Fibroblast of skin of abdomen (primary cell): ENCODE measurements at places on chromosomes 1 and 21.

- DNase-seq, result no peak
Observed at GRCh38 chr1:158819461-158820443, 11.4 kb upstream of the MNDA start.

DNA sequence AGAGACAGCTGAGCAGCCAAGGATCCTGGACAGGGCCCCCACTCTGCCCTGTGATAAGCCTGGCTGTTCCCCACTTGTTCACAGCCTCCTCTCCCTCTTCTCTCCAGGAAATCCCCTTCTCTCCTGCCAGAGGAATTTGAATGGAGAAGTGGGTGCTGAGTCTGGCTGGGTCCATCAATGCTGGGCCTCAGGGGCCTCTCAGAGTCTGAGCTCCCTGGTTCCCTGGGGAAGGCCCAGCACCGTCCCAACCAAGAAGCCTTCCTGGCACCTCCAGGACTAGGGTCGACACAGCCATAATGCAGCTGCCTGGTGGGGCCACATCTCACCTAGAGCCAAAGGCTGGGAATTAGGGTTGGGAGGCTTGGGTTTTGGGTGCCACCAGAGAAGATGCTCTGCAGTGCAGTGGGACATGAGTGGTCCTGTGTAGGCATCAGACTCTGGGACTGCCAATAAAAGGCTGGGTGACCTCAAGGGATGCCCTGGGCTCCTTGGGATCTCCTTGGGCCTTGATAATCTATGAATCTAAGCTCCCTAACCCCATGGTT lies 2.5 kb downstream of the MYBPH start:
- DNase-seq, result no peak

- DNase-seq, result no peak
Observed at GRCh38 chr1:4617506-4617905, 36.9 kb upstream of the AJAP1 start.

DNA sequence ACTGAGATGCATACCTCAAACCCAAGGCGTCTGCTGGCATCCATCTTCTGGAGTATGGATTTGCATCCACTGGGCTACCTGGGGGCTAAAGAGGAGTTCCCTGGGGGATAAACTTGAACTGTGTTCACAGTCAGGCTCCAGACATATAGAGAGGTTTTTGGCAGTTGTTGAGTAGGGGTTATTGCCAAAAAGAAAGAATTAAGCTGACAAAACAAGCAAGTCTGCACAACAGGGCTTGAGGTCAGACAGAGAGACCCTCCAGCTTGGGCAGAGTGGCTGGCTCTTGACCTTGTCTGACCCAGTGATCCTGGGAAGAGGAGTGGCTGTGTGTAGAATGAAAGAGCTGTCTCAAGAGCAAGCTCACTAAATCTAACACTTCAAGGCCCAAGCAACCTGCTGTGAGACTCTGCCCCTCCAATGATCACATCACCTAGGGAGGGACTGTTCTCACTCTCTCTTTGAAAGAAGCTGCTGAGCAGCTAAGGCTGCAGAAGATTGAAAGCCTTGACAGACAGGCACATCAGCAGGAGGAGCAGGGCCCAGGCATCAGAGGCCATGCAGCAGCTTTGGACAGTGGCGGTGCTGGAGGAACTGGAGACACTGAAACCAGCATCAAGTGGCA lies 61.5 kb downstream of the SYT2 start:
- DNase-seq, result no peak

DNA sequence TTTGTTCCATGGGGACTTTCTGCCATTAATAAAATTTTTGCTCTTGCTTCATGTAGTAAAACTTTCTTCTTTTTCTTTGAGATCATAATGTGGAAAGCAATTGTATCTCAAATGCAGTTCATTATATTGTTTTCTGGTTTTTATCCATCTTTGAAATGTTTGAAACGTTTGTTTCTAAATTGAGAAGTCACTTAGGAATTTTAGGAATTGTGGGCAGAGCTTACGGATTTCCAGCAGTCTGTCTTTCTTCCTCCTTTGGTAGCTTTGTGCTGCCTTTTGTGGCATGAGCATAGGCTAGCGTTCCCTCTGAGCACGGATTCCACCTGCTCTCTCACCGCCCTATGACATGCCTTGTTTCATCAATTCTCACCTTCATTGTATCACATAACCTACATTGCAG lies 2.9 kb upstream of the ST6GALNAC5 start:
- peak; percentile 57 for DNase-seq

GRCh38 chr21:33418691-33419090 lies 15.5 kb downstream of the IFNGR2 start:
- no peak for DNase-seq

DNA sequence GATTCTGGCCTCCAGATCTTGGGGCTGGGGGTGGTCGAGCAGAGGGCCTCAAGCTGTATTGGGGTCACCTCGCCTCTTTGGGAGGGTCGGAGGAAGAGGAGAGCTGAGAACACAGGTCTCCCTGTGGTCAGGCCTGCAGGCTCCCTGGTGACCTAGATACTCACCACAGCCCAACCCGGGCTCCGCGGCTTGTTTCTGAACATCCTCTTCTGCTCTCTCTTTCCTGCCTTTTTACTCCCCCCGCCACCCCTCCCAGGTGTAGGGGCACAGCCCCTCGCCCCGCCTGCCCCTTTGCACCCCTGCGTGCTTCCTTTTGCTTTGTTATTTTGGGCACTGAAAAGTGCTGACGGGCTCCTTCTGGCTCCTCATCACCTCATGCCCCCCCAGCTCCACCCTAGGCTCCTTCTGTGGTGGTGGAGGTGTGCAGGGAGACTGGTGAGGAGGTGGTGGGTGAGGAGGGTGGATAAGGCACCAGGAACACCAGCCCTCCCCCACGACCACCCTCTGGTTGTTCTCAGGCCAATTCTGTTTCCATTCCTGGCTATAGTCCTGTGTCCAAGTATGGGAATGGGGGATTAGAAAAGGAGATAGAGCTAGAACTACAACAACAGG lies 10.6 kb upstream of the LINGO4 start:
- no peak for DNase-seq

DNA sequence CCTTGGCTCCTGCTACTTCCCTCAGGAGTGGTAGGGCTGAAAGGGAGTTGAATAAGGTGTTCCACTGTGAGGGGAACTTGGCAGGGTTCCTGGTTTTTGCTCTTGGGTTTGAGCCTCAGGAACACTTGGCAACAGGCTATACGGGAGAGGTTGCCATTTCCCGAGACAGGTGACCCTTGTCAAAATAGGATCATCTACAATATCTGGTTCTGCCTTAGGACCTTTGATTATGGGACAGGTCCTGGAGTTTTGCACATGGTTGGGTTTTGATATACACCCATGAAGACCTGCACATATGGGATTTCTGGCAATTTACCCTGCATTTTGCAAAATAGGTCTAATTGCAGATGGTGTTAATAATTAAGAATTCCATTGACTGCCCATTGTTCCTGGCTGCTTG lies 31.1 kb downstream of the YY1AP1 start:
- no peak for DNase-seq

DNA sequence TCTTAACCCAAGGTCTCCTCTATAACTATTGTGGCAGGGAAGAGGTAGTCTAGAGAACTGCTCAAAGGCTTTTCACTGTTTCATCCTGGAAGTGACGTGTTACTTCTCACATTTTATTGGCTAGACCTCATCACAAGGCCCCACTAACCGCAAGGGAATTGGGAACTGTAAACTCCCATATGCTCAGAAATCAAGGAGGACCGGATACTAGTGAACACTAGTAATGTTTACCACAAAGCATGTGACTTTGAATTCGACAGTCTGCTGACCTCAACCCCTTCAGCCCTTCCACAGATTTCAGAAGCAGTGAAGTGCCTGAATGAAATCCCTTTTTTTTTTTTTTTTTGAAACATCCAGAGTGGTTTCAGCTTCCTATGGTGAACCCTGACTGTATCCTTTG lies 3.4 kb upstream of the EEIG2 start:
- DNase-seq, result no peak

GRCh38 chr1:220886470-220887201 lies 7.4 kb downstream of the HLX start:
- DNase-seq, result no peak

DNA sequence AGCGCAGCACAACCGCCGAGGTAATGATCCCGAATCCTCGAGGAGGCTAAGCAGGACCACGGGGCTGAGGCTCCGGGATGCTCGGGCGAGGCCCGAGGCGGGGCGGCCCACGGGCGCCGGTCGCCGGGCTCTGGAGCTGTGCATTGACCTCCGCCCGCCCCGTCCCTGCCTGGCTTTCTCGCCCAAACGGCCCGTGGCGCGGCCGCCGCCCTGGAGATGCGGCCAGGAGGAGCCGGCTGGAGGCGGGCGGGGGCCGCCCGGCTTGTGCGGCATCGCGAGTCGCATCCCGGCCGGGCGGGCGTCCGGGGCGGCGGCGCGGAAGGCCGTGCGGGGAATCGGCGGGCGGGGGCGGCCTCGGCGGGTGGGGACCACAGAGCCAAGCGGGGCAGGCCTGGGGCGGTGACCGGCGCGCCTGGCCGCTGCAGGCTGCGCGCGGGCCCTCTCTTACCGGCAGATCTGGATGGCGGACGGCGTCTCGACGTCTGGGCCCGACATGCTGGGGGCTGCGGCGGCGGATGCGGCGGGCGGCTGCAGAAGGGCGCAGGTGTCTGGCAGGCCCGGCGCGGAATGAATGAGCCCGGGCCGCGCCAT lies 663 bp downstream of the ACOT7 start:
- no peak for DNase-seq

DNA sequence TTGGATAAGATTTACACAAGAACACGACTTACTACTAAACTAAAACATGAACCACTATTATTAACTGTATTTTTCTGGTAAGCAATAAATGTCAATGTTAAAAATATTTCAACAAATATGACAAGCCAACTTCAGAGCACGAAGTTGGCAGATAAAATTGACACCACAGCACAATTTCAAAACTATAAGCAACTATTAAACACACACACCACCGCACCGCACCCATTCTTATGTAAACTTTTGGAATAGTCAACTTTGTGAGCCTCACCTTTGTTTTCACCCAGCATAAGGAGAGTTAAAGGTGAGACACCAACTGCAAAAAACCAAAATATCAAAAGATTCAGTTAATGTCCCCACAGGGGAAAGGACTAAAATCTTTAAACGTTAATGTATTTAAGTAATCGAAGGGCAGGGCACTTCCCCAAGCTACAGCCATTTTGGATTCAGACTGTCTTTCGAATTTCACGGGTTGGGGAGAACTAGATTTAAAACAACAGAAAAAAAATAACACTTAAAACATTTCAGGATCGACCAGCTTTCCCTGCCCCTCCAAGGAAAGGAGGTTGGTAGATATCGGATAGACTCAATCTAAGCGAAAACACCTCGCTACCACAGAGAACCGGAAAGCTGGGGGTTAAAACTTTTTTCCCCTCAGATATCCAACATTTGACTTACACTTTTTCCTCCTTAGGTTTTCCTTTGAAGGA lies 872 bp downstream of the GPBP1L1 start:
- no peak for DNase-seq

DNA sequence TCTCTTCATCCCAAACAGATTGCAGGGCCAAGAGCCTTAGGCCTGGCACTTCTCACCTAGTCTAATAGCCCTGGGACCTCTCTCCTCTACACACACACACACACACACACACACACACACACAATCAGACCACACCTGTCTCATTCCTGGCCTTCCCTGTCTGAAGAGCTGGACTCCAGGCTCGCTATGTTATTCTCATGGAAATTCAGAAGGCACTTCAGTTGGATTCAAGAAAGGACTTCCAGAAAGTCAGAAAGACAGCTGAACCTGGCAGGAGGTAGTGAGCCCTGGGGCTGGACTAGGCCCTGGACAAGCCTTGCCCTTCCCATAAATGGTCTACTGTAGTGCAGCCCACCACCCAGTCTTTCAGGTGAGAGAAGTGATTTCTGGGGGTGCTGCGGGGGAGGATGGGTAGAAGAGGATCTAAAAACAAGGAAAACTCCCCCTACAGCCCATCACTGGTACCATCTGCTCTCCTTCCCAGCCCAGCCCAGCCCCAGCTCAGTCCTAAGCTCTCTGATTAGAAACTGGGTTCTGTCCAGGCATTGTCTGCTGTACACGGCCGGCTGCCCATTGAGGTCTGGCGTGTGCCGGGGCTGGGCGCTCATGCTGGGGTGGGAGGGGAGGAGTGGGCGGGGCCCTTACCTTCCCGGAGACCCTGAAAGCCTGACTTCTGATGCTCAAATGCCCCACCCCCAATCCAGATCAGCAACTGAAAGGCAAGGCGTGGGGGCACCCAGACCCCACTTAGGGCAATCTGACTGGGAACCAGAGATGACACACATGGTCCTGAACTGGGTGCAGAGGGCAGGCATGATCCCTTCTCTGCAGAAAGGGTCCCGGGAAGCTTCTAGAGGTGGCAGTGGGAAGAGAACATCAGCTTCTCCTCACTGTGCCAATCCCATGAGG lies 2.5 kb downstream of the KIF21B start:
- DNase-seq, result no peak

GRCh38 chr1:29868944-29869343 lies 632.6 kb downstream of the PTPRU start:
- DNase-seq, result no peak
